Spinal cord (tissue), 10 donors: ENCODE measurements at places on chromosomes 1 and 21.

- DNase-seq, result no peak
These were observed 35.6 kb upstream of the TADA1 start for GRCh38 chr1:166911624-166912023.

DNA sequence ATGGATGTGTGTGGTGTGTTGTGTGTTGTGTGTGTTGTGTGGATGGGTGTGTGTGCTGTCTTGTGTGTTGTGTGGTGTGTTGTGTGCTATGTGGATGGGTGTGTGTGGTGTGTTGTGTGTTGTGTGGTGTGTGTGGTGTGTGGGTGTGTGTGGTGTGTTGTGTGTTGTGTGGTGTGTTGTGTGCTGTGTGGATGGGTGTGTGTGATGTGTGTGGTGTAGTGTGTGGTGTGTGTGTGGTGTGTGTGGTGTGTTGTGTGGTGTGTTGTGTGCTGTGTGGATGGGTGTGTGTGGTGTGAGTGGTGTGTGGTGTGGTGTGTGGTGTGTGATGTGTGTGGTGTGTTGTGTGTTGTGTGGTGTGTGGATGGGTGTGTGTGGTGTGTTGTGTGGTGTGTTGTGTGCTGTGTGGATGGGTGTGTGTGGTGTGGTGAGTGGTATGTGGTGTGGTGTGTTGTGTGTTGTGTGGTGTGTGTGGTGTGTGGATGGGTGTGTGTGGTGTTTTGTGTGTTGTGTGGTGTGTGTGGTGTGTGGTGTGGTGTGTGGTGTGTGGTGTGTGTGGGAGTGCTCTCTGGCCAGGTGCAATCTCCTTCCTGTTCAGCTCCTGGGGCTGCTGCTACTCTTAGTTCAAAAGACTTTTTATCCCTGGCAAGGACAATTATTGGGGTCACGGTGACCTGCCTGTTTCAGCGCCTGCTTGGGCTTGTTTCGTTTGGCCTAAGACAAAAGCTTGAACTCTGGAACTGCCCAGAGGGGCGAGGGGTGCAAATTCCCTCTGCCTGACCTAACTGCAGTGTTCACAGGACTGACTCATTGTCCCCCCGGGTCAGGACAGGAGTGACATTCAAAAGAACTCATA, 101.1 kb downstream of the UBIAD1 start:
- no peak for DNase-seq

- DNase-seq, result peak; percentile 43
These were observed at the start of gene UBE2Q1 for GRCh38 chr1:154557939-154558719. TSS of gene UBE2Q1 (minus strand) at chr1:154558662. CDS start at chr1:154558553, 109 bp downstream.

- no peak for DNase-seq
These were observed 13.5 kb downstream of the ASAP3 start for GRCh38 chr1:23470282-23471070.

GRCh38 chr1:89657886-89658285, 25.0 kb downstream of the LRRC8C start:
- DNase-seq, result no peak

GRCh38 chr21:43987509-43987908, 24.6 kb upstream of the TRAPPC10 start:
- no peak for DNase-seq

DNA sequence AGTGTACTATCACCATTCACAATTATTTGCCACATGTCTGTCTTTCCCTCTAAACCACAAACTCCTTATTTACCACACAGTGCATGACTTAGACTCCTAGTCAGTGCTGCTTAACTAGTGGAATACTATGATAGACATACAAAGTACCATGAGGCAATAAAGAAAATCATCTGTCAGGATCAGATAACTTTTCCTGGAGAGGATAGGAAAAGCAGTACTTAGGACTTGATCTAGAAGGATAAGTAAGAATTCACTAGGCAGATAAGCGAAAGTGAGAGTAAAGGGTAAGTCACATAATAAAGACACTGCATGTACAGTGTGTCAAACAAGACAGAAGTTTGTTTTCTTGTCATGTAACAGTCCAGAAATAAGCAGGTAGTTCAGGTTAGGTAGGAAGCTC, 21.2 kb upstream of the TSPAN1 start:
- DNase-seq, result no peak

- no peak for DNase-seq
These were observed 51.5 kb upstream of the GCLM start for GRCh38 chr1:93960641-93961147.
